ENCODE measurements at places on chromosomes 13 and 19. TPM values are rescaled to one million over a fixed set of nuclear protein-coding genes. Genes with fewer than 3 reads are reported as not detected.

DNA sequence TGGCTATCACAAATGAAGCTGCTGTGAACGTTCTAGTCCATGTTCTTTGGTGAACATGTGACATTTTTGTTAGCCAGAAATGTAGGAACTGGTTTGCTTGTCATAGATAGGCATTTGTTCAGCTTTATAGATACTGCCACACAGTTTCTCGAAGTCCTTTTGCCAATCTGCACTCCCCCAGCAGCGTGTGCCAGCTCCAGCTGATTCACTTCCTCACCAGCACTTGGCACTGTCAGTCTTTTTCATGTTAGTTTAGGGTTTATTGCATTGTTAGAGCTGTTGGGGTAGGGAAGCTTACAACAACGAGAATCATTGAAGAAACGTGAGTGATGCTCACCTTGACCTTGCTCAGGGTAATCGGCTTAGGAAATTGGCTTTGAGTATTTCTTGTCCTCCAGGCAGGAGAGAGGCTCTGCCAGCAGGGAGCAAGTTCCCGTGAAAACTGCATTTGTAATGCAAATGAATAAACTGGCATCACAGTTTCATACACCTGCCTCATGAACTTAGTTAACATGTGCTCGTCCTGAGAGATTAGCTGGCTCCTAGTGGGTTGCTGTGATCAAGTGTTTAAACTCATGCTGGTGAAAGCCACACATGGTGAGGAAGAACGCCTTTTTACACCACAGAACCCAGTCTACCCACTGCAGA is 83.9 kb downstream of the ING1 start:
- DNase-seq: no peak

DNA sequence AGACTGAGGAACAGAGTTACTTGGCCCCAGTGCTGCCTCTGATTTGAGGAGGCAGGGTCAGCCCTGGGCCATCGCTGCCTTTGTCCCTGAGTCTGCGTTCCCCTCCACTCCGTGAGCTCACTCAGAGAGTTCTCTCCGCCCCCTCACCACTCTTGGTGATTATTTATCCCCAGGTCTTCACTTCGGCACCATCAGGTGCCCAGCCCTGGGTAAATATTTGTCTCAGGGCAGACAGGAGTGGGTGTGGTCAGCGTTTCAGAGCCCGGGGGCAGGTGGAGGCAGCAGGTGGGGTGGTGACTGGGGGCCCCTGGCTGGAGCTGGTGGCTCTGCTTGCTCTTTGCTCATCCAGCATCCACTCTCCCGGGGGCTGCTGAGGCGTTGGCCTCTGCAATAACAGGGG is 20.6 kb downstream of the PPP1R37 start:
- DNase-seq: no peak

- DNase-seq: no peak
Measured at GRCh38 chr19:33067121-33067520, 2.4 kb upstream of the RHPN2 start.

- DNase-seq: no peak
Measured at GRCh38 chr19:51119101-51119500, 5.6 kb upstream of the SIGLEC9 start.

- DNase-seq: no peak
Measured at GRCh38 chr19:55696301-55697068, 21.5 kb downstream of the EPN1 start.

DNA sequence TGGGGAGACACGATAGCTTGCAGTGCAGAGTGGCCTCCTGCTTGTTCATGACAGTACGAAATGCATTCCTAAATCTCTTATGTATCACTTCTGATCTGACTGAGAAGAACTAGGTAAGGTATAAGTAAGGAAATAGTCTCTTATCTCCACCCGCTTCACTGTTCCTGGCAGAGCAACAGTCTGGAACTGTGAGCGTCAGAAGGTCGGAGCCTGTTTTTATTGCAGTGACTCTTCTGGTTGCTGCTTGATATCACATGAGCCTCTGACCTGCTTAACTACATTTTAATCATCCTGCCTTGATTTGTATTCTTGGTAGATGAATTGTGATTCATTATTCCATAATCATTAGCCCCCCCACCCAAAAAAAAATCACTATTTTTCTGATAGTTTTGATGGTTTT is 69.0 kb downstream of the COL4A2 start:
- DNase-seq: no peak

DNA sequence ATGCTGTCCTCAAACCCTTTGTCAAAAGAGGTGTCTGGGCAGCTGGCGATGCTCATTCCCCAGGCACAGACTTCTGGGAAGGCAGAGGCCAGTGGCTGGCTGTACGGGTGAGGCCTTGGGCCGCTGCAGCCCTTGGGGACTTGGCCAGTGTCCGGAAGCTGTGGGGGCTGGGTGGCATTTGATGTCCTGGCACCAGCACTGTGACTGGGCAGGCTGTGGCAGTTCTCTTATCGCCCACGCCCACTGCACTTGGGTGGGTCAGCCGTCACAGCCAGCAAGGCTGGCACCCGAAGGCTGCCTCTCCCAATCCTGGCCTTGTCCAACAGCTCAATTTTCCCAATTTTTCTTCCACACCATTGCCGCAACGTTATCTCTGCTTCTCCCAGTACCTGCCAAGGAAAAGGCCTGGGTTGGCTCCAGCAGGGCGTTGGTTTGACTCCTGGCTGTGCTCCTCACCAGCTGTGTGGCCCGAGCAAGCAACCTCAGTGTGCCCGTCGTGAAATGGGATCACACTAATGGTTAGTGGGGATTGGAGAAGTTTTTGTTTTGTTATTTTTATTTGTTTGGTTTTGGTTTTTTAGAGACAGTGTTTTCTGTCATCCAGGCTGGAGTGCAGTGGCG is 12.7 kb upstream of the SLC44A2 start:
- no peak for DNase-seq

- DNase-seq: no peak
Measured at GRCh38 chr19:51027126-51027806, 850 bp upstream of the KLK11 start.

GRCh38 chr13:79456656-79457365 is 24.1 kb upstream of the NDFIP2 start:
- no peak for DNase-seq

GRCh38 chr19:42285541-42285941 is 16.4 kb upstream of the PRR19 start:
- DNase-seq: no peak

GRCh38 chr13:110771194-110771593 is 57.7 kb downstream of the ING1 start:
- no peak for DNase-seq

- no peak for DNase-seq
Measured at GRCh38 chr13:113859311-113860050, 4.4 kb downstream of the GAS6 start.

DNA sequence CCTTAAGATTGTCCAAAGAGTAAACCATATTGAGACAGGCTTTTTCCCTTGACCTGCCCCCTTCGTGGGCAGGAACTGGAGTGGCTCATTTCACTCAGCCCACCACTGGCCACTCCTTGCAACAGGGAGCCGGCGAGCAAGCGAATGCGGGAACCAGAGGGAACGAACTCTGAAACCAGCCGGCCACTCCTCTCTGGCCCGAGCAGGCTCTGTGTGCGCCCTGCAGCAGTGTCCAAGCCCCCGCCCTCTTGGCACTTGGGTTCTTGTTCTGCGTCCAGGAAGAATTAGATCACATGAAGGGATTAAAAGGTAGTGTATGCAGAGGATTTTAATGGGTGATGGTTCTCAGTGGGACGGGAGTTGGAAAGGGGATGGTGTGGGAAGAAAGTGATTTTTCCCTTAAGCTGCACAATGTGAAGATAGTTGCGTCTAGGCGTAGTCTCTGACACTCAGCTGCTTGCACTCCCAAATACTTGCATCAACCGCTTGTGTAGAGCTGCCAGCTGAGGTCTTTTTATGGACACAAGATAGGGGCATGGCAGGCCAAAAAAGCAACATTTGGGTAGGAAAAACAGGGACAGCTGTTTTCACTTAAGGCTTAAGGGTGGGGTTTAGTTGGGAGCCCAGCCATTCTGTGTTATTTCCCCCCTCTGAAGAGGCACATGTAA is 1209.7 kb upstream of the PCDH20 start:
- no peak for DNase-seq

The PLEKHJ1 gene
- total RNA-seq: 38.3 TPM

Data from T-cell (primary cell).